Naive thymus-derived CD4-positive, alpha-beta T cell (primary cell): ENCODE measurements at places on chromosomes 7 and 10. TPM values are rescaled to one million over a fixed set of nuclear protein-coding genes. Genes with fewer than 3 reads are reported as not detected.

DNA sequence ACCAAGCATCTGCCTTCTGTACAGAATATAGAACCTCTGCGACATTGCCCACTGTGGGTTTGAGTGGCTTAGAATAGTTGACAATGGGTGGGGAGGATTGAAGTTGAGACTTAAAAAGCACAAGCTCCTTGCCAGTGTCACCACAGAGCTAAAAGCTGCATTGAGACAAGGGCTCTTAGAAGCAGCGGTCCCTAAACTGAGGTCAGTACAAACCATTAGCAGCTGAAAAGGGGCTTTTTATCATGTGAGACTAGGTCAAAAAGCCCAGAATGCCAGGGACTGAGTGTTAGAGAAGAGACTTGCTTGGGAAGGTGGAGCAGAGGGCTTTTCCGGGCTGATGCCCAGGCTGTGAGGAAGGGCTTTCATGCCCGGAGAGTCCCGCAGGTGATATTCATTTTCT is 91.3 kb downstream of the POU6F2 start:
- DNase-seq: no peak

DNA sequence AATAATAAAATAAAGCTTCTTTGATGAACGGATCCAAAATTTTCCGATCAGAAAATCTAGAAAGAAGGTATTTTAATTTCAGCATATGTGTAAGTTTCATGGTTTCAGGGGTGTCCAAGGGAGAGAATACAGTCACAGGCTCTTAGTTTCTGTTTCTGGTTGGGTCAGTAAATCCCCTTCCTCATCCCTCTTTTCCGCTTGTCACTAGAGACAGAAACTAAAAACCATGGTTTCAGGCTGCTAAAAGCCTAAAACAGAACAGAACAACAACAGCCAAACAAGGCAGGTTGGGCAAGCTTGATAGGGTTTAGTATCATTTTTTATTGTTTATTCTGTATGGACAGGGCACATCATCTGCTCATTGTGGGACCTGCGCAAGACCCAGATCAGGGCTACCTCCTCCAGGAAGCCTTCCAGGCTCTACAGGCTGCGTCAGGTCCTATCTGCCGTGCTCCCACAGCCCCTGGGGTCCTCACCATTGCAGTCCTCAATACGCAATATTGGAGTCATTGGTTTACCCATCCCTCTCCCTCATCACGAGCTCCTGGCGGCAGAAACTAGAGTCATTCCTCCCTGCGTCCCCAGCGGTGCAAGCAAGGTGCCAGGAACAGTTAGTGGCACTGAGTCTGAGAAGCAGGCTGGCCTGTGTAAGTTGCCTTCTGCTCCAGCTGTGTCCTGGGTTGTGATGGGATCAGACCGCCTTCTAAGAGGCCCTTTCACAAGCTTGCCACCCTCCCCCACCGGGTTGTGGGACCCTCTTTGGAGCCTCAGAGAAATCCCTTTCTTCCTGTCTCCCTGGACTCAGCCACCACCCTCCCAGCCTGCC is 70.2 kb upstream of the CUX1 start:
- DNase-seq: no peak

- DNase-seq: no peak
Measured at GRCh38 chr10:114632869-114633715, 25.0 kb downstream of the ABLIM1 start.

- no peak for DNase-seq
Measured at GRCh38 chr7:91843831-91844230, 36.7 kb downstream of the MTERF1 start.

- DNase-seq: no peak
Measured at GRCh38 chr10:73247509-73248258, 629 bp upstream of the DNAJC9 start.

- DNase-seq: no peak
Measured at GRCh38 chr7:111018960-111019736, 71.8 kb upstream of the LRRN3 start.

DNA sequence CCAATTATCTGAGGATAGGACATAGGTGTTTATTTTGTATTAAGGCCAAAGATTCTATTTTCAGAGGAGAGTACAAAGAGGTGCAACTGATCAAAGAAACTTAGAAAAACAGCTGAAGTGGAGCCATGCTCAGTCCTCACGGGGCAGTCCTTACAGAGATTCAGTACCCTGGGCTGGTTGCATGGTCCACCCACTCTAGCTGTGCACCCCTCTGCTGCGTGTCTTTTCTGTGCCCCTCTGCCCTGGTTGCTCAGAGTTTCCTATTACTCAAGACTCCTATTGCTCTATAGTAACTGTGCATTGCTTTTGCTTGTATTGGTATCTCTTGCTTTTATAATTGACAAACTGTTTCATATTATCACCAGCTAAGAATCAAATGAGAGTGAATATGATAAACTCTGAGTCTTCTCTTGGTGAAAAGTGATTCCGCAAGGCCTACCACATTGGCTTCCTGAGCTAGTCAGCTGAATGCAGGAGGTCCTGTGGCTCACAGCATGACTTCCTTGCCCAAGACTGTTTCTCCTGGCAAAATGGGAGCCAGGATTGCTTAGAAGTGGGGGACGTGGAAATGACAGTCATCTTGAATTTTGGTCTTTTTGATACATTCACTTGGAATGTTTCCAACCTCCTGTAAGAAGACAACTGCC is 137.0 kb downstream of the GLCCI1 start:
- no peak for DNase-seq

GRCh38 chr10:74175510-74176379 is 24.7 kb downstream of the ADK start:
- DNase-seq: no peak

GRCh38 chr10:131553581-131553980 is 242.1 kb upstream of the TCERG1L start:
- DNase-seq: no peak

- no peak for DNase-seq
Measured at GRCh38 chr7:82726038-82726800, 282.6 kb upstream of the CACNA2D1 start.

DNA sequence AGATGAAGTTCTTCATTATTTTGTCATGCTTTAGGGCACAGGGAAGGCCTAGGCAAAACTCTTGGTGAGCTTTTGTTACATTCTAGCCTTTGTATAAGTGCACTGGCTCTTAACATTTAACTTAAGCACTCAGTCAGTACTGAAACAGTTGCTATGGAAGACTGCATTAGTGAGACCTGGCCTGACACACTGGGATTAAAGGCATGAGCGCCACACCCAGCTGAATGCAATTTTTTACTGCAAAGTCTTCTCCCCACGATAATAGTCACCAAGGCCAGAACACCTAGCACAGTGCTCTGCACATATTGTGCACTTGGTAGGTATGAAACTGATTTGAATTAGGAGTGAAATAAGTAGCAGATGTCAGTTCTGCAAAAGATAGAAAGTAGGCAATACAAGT is 41.2 kb upstream of the ZNF138 start:
- no peak for DNase-seq

DNA sequence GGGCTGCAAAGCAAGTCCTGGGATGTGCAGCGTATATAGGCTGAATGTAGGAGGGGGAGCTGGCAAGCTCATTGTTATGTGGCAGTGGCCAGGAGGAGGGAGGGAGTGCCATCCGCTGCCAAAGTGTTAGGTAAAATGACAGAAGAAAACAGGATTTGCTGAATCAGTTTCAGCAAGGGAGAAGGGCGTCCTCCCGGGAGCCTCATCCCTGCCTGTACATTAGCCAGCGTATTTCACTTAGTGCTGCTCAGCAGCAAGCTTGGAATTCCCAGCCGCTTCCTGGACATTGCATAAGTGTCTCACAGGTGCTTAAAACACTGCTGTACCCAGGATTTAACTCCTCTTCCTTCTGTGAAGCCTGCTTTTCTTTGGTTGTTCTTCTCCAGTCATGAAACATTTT is 2.5 kb downstream of the NIPSNAP2 start:
- DNase-seq: no peak

The XRCC2 gene
- total RNA-seq: 13.8 and 14.0 TPM in 2 replicates

The AS3MT gene
- total RNA-seq: 2.6 TPM

The ALOX5 gene
- 1.2 TPM for total RNA-seq

The OLAH gene
- not detected for total RNA-seq
